Suppressor macrophage treated with lipopolysaccharide for 4 hours (primary cell): ENCODE measurements at places on chromosomes 5 and 9.
A peak's percentile ranks its signal among the peaks of the same experiment; 100 is the strongest.

- DNase-seq: no peak
Measured at GRCh38 chr5:8327016-8327415, 458.1 kb downstream of the MTRR start.

GRCh38 chr5:176561259-176561658 is 12.1 kb downstream of the CDHR2 start:
- no peak for DNase-seq

DNA sequence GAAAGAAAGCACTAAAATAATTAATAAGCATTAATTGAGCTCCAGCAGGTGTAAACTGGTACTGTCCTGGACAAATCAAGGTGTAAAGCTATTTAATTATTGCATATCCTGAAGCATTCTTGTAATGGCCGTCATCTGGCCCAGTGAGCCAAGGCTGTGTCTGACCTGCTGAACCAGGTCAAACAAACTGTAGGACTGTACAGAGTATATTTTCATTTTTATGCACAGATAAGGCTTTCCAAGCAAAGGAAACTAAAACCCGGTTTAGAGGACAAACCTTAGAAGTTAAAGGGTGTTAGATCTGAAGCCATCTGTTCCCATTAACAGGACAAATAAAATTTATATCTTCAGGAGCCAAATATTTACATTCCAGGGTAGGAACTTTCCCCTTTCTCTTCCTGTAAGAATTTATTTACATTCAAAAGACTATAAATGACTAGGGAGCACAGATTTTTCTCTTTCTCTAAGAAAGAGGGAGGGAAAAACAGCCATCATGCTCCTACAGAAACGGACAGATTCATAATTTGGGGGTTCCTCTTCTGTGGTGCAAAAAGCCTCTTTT is 69.8 kb downstream of the ESM1 start:
- no peak for DNase-seq

- no peak for DNase-seq
Measured at GRCh38 chr5:137833463-137833862, 34.2 kb upstream of the MYOT start.

DNA sequence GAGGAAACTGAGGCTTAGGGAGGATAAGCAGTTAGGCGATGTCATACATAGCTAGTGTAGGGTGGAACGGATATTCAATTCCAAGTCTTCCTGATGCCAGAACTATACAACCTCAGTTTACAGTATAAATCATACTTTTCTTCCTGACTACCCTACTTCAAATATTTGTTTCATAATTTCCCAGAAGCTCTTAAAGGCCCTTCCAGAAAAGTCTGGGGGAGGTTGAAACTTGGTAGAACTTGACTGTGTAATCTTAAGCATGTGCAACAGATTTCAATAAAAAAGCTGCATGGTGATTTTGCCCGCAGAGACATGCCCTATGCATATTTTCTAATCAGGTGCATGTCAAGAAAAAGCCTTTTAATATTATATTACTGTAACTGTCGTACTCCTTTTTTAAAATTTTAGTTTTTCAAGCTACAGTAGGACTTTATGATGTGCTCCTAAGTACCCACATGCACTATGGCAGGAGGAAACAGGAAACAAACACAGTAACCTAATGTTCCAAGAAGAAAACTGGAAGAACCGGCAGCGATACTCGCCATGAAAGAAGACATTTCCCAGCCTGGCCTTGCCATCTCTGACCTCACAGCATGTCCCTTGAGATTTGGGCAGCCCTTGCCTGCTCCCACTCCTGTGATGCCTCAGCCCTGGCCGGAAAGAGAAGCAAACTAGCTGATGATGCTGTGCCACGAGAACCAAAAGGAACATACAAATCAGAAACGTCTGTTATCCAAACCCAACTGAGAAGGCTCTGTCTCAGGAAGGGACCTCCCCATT is 266.0 kb downstream of the EFNA5 start:
- no peak for DNase-seq

DNA sequence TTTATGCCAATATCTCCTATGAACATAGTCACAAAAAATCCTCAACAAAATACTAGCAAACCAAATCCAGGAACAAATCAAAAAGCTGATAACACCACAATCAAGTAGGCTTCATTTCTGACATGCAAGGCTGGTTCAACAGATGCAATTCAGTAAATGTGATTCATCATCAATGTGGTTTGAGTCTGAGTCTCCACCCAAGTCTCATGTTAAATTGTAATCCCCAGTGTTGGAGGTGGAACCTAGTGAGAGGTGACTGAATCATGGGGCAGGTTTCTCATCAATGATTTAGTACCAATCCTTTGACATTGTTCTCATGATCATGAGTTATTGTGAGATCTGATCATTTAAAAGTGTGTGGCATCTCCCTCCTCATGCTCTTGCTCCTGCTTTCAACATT is 1072.7 kb downstream of the NR2F1-AS1 start:
- no peak for DNase-seq

DNA sequence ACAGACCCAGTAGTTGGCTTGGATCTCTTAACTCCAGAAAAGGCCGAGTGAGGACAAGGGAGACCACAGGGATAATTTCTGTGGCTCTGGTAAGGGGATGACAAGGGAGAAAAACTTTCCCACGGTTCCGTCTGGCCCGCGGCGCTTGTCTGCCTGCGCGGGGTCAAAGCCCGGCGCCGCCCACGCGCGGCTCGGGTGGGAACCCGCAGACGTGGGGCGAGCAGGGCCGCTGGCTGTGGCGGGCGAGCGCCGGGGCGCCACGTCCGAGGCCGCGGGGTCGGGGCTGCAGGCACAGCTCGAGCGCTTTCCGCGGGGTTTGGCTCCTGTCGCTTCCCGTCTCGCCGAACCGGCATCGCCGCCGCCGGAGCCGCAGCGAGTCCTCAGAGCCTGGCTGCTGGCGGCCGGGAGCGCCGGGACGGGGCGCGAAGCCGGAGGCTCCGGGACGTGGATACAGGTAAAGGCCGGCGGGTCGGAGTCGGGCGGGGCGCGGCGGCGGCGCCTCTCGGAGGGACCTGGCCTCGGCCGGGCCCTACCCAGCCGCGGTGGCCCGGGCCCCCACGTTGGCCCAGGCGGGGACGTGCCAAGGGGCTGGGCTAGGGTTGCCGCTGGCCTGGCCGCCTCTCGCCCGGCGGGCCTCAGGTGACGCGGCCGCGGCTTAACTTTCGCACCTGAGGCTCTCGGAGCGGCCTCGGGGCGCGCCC is at the start of gene RNF180:
Gene RNF180, plus strand, starts transcription at position 344 of the 701 bp plus-strand sequence. CDS start 34,965 bp downstream, outside the sequence.
- peak; percentile 2 for DNase-seq

DNA sequence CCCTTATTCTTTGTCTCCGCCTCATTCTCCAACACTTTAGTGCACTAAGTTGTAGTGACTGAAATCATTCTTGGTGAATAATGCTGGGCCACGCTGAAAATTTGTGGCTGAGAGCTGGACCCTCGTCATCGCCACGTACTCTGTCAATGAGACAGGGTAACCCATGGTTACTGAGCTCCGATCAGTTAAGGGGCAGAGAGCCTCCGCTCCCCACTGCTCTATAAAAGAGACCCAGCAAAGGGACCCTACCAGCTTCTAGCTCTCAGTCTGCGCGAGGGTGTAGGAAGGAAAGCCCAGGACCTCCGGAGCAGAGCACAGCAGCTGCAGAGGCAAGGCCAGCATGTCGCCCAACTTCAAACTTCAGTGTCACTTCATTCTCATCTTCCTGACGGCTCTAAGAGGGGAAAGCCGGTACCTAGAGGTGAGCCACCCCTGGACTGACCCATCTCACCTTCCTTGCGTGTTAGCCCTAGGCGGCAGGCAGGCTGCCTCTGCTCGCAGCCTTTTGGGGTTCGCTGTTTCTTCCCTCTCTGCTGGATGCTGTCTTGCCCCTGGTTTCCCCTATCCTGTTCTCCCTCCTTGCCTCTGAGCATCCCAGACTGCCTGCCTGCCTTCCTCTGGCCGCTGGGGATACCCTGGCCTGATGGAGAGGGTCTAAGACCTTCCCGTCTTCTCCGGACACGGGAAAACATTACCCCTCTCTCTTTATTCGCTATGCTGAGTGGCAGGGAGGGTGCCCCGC is at the start of gene CRHBP:
Gene CRHBP, plus strand, starts transcription at position 251 of the 742 bp plus-strand sequence. Its CDS starts 90 bp downstream, at position 341.
- DNase-seq: no peak

DNA sequence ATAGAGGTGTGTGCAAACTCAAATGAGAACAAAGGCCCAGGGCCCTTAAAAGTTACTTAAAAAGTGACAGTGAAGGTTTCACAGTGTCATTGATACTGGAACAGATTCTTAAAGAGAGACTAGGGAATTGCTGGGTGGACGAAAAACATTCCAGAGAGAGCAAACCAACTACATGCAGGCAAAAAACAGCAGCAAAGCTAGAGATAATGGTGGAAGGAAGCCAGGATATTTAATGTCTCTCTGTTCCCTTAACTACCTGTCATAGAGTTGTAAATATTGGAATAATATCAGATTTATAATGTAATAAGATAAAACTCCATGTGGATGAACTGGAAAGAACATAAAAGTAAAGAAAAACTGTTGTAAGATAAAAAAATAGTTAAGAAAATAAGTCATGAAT is 508.6 kb downstream of the TAF11L14 start:
- no peak for DNase-seq

GRCh38 chr5:96196890-96197289 is 235.2 kb upstream of the ELL2 start:
- peak; percentile 71 for DNase-seq

DNA sequence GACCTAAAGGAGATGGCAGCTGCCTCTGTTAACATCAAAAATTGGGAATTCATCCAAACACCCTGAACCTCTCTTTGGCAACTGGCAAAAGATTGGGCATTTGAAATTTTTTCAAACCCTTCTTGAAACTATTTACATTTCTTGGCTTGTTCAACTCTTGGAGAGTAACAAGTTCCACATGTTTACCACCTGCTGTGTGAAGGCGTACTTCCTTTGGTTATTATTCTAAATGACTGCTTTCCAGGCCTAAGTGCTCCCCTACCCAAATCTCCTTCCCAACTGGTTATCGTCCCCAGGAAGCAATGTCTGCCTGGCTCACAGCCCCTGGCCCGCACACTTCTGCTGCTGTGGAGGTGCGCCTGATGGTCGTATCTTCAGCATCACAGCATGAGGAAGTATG is 422.7 kb downstream of the DMAC1 start:
- DNase-seq: no peak

DNA sequence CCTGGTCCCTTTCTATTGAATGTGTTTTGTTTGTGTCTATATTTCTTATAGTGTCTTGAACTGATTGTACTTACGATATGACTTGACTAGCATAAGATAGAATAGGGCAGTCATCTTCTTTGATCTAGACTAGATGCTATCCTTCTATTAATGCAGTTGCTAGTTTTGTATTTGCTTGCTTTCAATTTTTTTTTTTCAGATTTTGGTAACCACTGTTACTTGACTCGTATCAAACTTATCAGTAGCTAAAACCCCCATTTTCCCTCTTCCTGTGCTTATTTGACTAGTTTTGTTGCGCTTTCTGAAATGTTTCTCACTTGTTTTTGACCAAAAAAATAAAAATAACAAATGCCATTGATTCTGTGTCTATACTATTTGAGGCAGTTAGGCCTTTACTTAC is 69.0 kb upstream of the CDKN2B start:
- DNase-seq: no peak

- DNase-seq: no peak
Measured at GRCh38 chr5:87136733-87137132, 130.9 kb upstream of the RASA1 start.

GRCh38 chr5:157266286-157267007 is 524 bp downstream of the CYFIP2 start:
- no peak for DNase-seq

GRCh38 chr9:127450243-127450760 is 904 bp downstream of the RPL12 start:
- DNase-seq: peak; percentile 9

GRCh38 chr5:147445917-147446316 is 64.0 kb downstream of the DPYSL3 start:
- no peak for DNase-seq

GRCh38 chr5:38724301-38725030 is 121.3 kb upstream of the OSMR start:
- no peak for DNase-seq

DNA sequence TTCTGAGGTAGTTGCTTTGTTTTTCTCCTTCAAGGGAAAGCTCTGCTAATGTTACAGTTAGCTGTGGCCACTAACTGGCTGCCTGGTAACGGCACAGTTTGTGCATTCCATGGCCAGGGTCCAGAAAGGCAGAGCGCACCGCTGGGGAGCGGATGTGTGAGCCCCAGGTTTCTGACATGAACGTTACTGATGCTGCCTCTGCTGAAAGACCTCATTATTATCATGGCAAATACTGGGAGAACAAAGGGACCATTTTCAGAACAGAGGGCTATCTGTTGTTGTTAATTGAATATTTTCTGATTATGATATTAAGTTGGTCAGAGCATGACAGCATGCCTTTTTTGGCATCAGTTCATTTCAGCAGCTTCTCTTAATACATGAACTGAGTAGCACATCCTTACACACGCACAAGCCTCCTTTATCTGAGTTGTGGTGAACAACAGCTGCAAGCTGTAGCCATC is 134.1 kb downstream of the NUDT12 start:
- DNase-seq: no peak

DNA sequence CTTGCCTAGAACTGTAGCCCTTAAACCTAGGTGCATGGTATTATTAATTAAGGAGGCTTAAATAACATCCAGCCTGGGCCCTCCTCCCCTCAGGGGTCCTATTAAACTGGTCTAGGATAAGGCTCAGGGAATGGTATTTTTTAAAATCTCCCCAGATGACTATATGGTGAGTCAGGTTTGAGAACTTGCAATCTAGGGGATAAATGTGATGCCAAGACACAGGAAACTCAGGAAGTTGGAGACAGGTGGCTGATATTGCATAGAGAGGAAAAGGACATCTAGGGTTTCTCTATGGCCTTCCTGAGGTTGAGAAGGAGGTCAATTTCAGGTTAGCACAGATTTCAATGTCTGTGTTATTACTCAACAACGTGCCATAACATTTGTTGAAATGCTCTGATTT is 581.0 kb downstream of the TLE1 start:
- no peak for DNase-seq

- no peak for DNase-seq
Measured at GRCh38 chr5:132831095-132831860, 831 bp upstream of the SHROOM1 start.

DNA sequence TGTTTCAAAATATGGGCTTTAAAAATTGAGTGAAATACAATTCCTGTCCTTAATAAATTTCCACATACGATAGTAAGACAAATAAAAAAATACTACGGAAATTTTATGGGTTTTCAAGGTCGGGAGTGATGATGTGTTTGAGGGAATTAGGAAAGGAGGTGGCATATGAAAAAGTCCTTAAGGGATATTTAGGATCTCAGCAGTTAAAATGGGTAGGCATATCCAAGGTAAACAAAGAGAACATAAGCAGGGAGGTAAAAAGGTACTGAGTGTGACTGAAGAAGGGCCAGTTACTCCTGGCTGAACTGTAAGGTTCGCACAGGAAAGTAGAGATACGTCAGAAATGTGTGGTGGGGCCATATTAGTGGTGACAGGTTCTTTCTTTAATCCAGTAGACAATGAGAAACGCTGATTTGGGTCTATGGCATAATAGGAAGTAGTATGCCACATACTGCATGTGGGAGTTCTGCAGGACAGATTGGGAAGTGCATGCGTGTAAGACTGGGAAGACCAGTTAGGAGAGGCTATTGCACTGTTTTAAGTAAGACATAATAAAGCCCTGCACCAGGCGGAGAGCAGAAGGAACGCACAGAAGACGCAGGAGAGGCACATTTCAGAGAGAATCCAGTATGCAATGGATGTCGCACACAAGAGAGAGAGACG is 937 bp upstream of the HMGCR start:
- peak; percentile 73 for DNase-seq
